ENCODE measurements at places on chromosomes 6 and 20. TPM values are rescaled to one million over a fixed set of nuclear protein-coding genes. Genes with fewer than 3 reads are reported as not detected.

DNA sequence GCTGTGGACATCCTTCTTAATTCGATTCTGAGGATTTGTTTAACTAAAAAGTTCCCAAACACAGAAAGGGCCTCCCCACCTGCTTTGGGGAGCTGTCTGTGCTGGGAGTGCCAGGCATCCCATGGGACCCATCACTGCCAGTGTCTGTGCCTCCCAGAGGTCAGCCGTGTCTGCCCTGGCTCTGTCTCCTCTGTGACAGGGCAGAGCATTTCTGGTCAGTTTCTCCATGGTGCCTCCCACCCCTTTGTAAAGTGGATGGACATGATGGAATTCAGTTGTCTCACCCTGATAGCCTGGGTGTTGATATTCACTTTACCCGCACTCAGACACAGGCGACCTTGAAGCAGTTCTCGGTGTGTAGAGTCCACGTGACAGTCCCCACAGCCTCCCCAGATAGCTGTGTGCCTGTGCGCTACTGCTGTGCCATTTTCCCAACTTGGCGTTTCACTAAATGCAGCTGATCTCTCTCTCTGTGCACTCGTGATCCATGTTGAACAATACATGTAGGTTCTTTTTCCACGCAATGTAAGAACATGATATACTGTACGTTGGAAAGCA lies 70.5 kb downstream of the CDS2 start:
- H3K36me3 ChIP-seq, result peaks cover 5% of the 10 kb centered on the region
- H3K4me1 ChIP-seq, result no peaks in the 10 kb centered on the region
- no peak overlapping the region for H3K4me3 ChIP-seq
- H3K27me3 ChIP-seq, result no peaks in the 10 kb centered on the region

SDCBP2 gene
- total RNA-seq, result 3.4 TPM

APCDD1L gene
- not detected for total RNA-seq

ZNF391 gene
- total RNA-seq, result 2.8 TPM

- DNase-seq, result no peak
- no peak overlapping the region for H3K27ac ChIP-seq
- H3K4me3 ChIP-seq, result no peak overlapping the region
- H3K36me3 ChIP-seq, result no peaks in the 10 kb centered on the region
- H3K27me3 ChIP-seq, result no peaks in the 10 kb centered on the region
Observed at GRCh38 chr20:36030149-36030548, 61.8 kb downstream of the CNBD2 start.

- H3K36me3 ChIP-seq, result no peaks in the 10 kb centered on the region
- DNase-seq, result no peak
- H3K27me3 ChIP-seq, result no peaks in the 10 kb centered on the region
- H3K4me1 ChIP-seq, result no peaks in the 10 kb centered on the region
Observed at GRCh38 chr20:16005915-16006493, 567.2 kb downstream of the KIF16B start.

SENP6 gene
- 92.7 TPM for total RNA-seq

- H3K27ac ChIP-seq, result no peak overlapping the region
- H3K4me3 ChIP-seq, result no peak overlapping the region
- DNase-seq, result no peak
- no peaks in the 10 kb centered on the region for H3K36me3 ChIP-seq
- no peaks in the 10 kb centered on the region for H3K27me3 ChIP-seq
Observed at GRCh38 chr6:77038807-77039206, 424.5 kb downstream of the HTR1B start.

DNA sequence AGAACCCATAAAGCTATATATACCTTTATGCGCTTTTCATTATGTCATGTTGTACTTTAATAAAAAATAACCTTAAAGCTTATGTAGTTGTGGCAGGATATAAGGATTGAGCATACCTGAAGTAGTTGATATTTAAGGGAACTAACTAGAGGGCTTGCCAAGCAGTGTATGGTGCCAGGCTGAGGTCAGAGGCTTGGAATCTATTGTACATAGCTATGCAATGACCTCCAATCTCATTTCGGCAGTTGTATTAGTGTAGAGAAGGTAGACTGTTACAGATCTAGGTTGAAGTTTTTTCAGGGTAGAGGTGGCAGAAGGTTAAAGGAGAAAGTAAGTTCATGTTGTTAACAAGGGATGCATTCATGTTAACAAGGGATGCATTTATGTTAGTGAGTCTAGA lies 397.7 kb upstream of the HS3ST5 start:
- no peak overlapping the region for H3K4me3 ChIP-seq
- H3K36me3 ChIP-seq, result no peaks in the 10 kb centered on the region
- no peaks in the 10 kb centered on the region for H3K4me1 ChIP-seq

All from A673 (cell line).